Stimulated activated memory B cell treated with anti-CD40 and anti-IgM and Interleukin-4, amounts not matched to agents 10 μg/mL and 1 μg/mL and 100 μg/mL, for 72 hours (primary cell): ENCODE measurements at places on chromosomes 2 and 18.

DNA sequence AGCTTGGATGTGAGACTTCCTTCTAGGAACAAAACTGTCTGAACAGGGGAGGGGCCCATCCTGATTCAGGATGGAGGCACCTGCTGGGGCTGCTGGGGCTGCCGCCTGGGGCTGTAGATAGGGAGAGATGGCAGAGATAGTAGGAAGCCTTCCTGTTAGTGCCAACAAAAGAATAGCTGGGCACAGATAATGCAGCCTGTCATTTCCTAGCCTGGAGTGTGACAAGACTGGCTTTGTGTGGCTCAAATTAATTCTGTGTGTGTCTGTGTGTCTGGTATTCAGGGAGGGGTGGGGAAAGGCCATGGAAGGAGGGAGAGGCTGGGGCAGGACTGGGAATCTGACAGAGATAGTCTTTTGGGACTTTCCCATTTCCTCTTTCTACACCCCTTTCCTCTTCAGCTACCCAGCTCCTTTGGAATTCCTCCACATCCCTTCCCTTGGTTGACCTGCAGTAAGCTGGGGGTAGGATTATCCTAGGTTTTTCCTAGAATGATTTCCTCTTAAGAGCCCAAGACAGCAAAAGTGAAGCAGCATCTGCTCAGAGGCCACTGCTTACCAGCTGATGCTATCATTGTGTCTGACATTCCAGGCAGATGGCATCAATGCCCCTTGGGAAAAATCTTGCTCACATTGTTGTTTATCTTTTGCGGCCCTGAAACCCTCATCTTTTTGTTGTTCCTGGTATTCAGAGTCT lies 144.9 kb upstream of the LHCGR start:
- no peaks in the 10 kb centered on the region for H3K36me3 ChIP-seq
- peaks cover 8% of the 10 kb centered on the region for H3K27me3 ChIP-seq
- H3K4me3 ChIP-seq = no peak overlapping the region
- H3K4me1 ChIP-seq = no peaks in the 10 kb centered on the region

- H3K4me1 ChIP-seq = no peaks in the 10 kb centered on the region
- no peak overlapping the region for H3K4me3 ChIP-seq
- peaks cover 34% of the 10 kb centered on the region for H3K36me3 ChIP-seq
- no peak overlapping the region for H3K27ac ChIP-seq
Measured at GRCh38 chr2:218557941-218558340, 10.2 kb downstream of the USP37 start.

GRCh38 chr2:174342686-174343342 lies 8.1 kb downstream of the SP9 start:
- peak overlapping the region; percentile 29 for H3K4me3 ChIP-seq
- no peak for ATAC-seq
- peaks cover 36% of the 10 kb centered on the region for H3K4me1 ChIP-seq
- no peak overlapping the region for H3K27ac ChIP-seq
- peaks cover 7% of the 10 kb centered on the region for H3K36me3 ChIP-seq

DNA sequence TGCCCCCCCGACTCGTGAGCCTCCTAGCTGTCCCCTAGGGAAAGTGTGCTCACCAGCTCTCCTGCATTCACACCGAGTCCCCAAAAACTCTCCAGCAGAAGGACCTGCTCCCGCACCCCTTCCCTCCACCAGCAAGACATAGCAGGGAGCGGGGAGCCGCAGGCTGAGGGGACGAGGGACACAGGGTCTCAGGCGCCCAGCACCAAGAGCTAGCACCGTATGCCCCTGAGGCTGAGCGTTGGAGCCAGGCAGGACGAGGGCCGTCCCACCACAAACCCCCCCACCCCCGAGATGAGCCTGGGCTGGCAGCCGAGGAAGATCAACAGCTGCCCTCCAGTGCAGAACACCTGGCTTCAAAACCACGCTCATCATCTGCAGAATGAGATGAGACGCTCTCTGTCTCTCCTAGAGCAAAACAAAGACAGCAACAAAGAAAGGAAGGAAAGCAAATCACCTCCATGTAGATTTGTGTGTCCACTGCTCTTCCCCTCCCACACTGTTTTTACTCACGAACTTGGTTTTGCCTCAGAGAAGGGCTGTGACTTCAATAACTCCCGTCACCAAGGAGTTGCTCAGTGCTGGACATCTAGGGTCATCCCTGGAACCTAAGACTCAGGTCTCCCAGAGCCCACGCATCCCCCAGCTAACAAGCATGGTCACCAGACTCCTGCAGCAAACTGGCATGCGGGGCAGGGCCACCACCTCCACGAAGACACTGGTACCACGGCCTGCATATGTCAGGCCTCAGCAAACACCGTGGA lies 39.7 kb upstream of the SALL3 start:
- peaks cover 14% of the 10 kb centered on the region for H3K27me3 ChIP-seq
- H3K27ac ChIP-seq = no peak overlapping the region
- no peak overlapping the region for H3K4me3 ChIP-seq
- no peaks in the 10 kb centered on the region for H3K36me3 ChIP-seq
- no peaks in the 10 kb centered on the region for H3K4me1 ChIP-seq
- no peak for ATAC-seq

DNA sequence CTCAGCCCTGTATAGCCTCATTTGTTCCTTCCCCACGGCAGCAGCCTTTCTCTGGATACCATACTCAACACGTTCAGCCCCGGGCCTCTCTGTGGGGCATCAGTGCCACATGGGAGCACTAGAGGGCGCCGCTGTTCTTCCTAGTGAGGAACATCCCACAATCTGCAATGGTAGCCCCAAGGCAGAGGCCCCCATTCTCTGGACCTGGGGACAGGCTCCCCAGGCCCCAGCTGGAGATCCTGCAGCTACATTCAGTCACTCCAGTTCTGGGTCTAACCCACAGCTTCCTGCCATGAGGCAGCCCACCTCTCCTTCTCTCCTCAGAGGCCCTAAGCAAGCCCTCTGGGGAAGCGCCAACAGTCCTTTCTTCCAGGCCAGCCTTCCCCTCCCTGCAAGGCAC lies 14.2 kb upstream of the SFXN5 start:
- H3K27ac ChIP-seq = no peak overlapping the region
- H3K4me1 ChIP-seq = no peaks in the 10 kb centered on the region
- H3K4me3 ChIP-seq = no peak overlapping the region
- H3K27me3 ChIP-seq = peaks cover 16% of the 10 kb centered on the region

- no peak for ATAC-seq
- H3K4me1 ChIP-seq = peaks cover 53% of the 10 kb centered on the region
- no peaks in the 10 kb centered on the region for H3K27me3 ChIP-seq
- peak overlapping the region; percentile 89 for H3K27ac ChIP-seq
Measured at GRCh38 chr2:171345971-171346722, 87.6 kb downstream of the METTL8 start.
